ENCODE measurements at places on chromosomes 11 and 22.

DNA sequence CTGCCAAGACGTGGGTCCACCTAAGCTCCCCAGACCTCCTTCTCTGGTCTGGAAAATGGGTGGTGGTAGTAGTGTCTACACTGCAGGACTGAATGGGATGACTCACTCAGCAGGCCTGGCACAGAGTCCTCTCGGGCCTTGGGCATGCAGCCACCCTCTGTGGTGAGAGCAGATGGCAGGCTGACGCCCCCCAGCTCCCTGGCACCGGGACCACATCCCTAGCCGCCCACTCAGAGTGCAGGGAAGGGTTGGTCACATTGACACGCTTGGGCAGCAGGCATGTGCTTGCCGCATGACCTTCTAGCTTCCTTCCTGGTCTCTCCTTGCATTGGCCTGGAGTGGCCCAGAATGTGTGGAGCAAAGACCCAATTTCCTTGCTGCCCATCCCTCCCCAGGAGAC is 30.7 kb upstream of the PRODH start:
- no peak for DNase-seq

DNA sequence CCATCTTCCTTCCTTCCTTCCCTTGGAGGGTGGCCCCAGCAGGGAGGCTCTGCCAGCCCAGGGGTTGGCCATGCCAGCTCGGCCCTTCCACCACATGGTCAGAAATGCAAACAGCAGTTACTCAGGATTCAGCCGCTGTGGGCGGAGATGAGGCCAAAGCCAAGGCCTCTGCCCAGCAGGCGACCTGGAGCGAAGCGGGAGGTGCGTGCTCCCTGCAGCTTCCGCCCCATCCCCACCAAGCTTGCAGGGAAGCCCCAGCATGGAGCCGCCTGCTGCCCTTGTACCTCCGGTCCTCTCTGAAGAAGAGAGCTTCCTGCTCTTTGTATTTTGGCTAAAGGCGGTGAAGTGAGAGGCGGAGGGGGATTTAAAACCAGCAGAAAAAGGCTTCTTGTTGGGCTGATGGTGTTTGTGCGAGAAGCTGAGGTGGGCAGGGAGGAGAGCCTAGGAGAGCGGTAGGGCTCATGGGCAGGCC is 50.4 kb downstream of the ANO1 start:
- DNase-seq = no peak

DNA sequence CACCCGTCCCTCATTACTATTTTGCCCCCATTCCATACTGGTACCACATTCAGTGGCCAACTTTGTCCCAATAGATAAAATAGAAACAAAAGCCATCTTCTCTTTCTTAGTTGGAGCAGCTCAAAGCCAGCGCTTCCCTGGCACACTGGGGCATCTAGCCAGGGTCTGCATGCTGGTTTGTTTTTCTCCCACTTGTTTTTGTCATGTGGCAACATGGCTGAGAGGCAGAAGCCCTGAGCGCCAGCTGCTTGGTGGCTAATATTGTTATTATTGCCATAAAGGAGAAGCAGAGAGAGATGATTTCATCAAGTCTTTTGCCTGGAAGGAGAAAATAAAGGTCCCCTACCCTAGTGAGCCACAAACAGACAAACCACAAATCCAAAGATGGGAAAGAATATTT is 48.4 kb upstream of the CRTAM start:
- DNase-seq = no peak

- DNase-seq = no peak
Measured at GRCh38 chr11:68041617-68042218, 2.9 kb downstream of the TCIRG1 start.

GRCh38 chr22:31637447-31637890 is 24.5 kb downstream of the PISD start:
- no peak for DNase-seq

DNA sequence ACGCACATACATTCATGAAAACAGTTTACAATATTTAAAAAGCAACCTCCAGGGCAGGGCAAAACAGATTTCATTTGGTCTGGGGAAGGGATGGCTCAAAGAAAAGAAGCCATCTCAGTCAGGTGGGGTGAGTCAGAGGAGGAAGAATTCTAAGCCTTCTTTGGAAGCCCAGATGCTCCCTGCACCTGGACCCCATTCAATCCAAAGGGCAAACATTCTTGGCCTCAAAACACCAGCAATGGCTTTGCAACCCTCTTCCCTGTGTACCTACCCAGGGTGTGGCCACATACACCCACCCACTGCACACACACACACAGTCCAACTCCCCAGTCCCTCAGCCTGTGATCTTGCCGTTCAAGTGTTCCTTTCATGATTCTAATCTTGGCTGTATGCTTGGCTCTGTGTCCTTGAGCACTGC is 2.0 kb downstream of the KCNE3 start:
- no peak for DNase-seq

DNA sequence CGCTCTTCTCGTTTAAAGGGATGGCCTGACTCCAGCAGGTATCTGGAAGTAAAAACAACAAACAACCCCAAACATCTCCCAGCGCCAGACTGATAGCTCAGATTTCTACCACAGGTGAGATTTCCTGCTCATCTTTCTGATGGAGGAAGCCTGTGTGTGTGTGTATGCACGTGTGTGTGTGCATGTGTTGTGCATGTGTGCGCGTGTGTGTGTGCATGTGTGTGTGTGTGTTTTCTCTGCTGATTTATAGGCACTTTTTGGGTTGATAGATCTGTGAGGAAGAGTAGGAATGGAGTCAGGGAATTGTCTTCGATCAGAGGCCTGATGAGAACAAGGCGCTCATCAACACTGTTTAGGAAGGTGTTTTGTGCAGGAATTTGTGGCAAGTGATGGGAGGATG is 103.0 kb downstream of the PKNOX2 start:
- DNase-seq = no peak

GRCh38 chr11:106032861-106033260 is 10.8 kb upstream of the MSANTD4 start:
- no peak for DNase-seq

GRCh38 chr11:76314741-76315090 is 66.2 kb downstream of the THAP12 start:
- DNase-seq = no peak

GRCh38 chr22:23090457-23090835 is 20.1 kb downstream of the GNAZ start:
- no peak for DNase-seq

- no peak for DNase-seq
Measured at GRCh38 chr11:114448749-114449482, 9.6 kb downstream of the REXO2 start.

DNA sequence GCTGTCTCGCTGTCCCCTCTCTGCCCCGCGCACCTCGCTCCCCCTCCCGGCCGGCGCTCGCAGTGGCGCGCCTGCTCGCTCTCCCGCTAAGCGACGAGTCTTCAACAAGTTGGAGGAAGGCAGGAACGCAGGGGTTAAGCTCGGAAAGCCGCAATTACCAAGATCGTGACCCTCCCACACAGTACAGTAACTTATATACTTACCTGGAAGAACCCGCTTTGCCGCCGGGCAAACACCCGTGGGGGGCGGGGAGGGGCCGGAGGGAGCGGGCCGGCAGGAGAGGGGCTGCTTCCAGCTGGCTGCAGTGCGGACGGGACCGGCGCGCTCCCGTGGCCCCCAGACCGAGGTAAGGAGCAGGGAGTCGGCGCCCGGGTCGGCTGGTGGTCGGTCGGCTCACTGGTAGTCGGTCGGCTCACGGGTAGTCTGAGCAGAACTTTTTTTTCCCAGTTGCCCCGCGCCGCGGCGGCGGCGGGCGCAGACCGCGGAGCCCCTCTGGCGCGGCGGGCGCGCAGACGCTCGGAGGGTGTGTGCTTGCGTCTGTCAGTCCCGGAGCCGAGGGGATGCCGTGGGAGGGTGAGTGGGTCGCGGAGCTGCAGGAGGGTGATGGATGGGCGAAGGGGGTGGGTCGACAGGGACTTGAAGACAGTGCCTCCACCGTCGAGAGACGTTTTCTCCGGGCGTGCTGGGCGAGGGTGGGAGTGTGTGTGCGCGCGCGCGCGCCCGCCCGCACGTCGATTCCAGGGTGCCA is 101.2 kb upstream of the HSD17B12 start:
- DNase-seq = no peak

GRCh38 chr11:123797114-123797513 is 9.0 kb downstream of the OR6M1 start:
- DNase-seq = no peak

DNA sequence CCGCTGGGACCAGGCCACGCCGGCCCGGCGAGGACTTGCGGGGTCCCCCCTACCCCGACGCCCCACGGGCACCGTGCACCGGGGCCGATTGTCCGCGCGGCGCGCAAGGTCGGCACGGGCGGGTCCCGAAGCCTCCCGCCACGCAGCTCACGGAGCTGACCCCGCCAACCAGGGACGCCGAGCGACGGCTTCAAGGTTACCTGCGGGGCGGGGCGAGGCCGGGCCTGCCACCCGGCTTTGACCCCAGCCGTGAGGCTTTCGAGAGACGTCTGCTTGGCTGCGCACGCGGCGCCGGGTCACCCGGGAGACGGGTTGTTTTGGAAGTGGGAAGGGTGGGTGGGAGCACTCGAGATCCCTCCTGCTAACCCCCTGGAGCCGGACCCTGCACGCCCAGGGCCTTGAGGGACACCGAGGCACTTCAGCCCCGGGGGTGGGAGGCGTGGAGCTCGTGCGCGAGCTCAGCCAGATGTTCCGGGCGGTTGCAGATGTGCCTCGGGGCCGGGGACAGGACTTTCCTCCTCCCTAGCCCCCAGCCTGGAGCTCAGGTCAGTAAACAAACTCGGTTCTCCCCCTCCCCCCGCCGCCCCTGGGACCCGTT is 3.2 kb upstream of the WNT11 start:
- no peak for DNase-seq

- DNase-seq = no peak
Measured at GRCh38 chr11:107592231-107592590, 1.3 kb downstream of the ELMOD1 start.

- no peak for DNase-seq
Measured at GRCh38 chr22:20036084-20036482, 15.2 kb downstream of the TANGO2 start.

GRCh38 chr11:71095294-71095850 is 157.0 kb downstream of the SHANK2 start:
- no peak for DNase-seq

GRCh38 chr22:19810381-19811201 is 44.1 kb downstream of the GNB1L start:
- no peak for DNase-seq

DNA sequence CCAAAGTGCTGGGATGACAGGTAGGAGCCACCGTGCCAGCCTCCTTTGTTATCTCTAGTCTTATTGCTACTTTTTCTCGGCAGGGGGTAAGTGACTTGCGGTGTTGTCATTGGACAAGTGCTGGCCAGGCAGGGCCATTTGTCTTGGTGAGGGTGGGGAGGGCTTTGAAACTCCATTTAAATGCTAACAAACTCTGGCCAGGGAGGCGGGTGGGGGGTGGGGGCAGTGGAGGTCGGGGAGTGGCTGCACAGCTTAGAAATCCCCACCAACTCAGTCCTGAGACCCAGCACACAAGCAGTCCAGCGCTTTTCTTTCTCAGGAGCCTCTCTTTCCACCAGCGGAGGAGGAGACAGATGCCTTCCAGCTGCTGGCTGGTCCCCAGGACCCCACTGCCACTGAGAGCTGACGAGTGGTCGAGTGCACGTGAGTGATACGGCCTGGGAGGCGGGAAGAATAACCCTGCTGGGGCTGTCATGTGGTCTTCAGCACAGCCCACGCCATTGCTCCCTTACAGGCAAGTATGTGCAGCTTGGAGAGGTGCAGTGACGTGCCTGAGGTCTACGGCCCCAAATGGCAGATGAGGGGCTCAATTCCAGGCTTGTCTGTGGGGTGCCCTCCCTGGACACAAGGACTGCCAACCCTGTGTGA is 24.2 kb upstream of the OSBPL5 start:
- no peak for DNase-seq

DNA sequence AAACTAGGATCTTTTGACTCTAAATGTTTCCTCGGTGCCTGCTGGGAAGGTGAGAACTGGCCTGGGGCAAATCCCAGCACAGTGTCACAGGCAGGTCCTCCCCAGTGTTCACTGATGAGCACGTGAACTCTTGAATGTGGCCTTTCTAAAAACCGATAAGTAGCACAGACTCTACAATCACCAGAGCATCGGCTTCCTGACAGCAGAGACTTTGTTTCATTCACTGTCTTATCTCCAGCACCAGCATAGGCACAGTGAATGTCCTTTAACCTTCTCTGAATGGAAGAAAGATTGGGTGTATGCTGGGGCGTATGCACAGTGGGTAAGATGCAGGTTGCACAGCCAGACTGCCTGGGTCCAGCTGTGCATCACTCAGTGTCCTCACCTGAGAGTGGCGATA is 59.3 kb upstream of the EIF3D start:
- DNase-seq = no peak

DNA sequence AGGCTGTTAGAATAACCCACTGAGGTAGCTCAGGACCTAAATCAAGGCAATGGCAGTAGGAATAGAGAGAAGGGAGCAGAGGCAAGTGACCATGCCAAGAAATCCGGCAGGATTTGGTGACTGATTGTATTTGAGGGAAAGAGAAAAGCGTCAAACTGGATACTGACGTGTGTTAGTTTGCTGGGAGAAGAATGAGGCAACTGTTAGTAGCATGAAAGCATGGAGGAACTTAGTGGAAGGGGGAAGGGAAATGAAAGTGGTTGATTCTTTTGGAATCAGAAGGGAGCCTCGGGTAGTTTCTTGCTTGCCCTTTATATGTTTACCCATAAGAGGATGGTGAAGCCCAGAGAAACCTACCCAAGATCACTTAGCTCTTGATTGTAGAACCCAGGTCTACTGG is 8.3 kb downstream of the PPFIBP2 start:
- no peak for DNase-seq

DNA sequence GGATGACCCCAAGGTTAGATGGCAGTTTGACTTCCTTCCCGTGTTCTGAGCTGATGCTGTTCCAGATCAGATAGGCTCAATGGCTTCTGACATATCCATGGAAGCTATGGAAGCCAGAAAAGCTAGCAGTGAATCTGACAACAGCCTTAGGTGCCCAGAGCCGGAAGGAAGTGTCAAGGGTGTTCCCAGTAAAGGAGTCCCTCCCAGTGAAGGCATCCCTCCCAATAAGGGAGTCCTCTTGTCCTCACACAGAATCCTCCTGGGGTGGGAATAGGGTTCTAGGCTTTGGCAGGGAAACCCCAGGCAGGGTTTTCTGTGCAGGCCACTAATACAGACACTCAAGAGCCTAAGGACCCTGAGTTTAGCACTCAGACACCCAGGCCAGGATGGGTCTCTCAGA is 47.0 kb upstream of the ISX start:
- DNase-seq = no peak

- no peak for DNase-seq
Measured at GRCh38 chr22:21622011-21622918, 7.6 kb downstream of the YDJC start.

- DNase-seq = no peak
Measured at GRCh38 chr11:74138572-74138971, 32.2 kb downstream of the C2CD3 start.

GRCh38 chr11:93614173-93614722 is 47.2 kb upstream of the CEP295 start:
- no peak for DNase-seq

DNA sequence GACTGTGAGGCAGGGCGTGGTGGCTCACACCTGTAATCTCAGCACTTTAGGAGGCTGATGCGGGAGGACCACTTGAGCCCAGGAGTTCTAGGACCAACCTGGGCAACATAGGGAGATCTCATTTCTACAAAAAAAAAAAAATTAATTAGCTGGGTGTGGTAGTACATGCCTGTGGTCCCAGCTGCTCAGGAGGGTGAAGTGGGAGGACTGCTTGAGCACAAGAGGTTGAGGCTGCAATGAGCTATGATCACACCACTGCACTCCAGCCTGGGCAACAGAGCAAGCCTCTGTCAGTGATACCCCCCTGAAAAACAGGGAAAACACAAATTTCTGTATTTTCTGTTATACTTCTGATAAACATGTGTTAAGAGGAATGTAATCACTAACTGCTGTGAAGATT is 57.8 kb upstream of the ARHGAP32 start:
- DNase-seq = no peak

All from omental fat pad (tissue), 4 donors.